ENCODE measurements at places on chromosomes 1 and 21. TPM values are rescaled to one million over a fixed set of nuclear protein-coding genes. Genes with fewer than 3 reads are reported as not detected.
A peak's percentile ranks its signal among the peaks of the same experiment; 100 is the strongest.

Gene F13B
- total RNA-seq: not detected

Gene ATAD3C
- 0.57 TPM for total RNA-seq

Gene C1orf185
- not detected for total RNA-seq

- DNase-seq: no peak
- no peak overlapping the region for H3K27ac ChIP-seq
- peaks cover 42% of the 10 kb centered on the region for H3K4me1 ChIP-seq
- H3K4me3 ChIP-seq: no peak overlapping the region
- H3K36me3 ChIP-seq: peaks cover 25% of the 10 kb centered on the region
Measured at GRCh38 chr1:26783646-26784022, 4.1 kb upstream of the PIGV start.

DNA sequence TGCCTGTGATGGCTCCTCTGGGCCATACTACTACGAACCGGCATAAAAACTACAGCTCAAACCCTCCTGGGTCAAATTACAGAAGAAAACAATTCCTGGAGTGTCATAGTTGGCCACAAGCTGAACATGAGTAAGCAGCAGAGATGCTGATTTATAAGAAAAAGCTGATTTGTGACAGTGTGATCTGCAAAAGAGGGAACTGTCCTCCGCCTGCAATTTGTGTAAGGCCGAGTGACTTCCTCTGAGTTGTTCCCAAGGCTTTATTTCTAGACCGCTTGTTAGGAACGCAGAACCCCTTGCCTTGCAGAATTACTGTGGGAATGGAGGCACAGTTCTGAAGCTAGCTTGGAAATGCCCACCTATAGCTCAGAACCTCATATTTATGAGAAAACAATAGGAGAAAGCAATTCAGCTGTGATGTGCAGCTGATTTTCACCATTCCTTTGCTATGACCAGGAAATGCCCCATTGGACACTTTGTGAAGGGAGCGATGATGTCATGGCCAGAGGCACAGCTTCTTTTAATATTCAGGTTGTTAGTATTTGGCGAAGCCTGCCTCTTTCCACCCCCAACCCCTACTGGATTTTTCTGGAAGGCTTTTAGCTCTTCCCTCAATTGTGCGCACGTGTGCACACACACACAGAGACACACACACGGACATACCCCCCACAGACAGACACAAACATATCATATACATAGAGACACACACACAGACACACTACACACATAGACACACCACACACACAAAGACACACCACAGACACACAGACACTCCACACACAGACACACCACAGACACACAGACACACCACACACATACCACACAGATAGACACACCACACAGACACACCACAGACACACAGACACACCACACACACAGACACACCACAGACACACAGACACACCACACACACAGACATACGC, 47.6 kb downstream of the IER5 start:
- peaks cover 49% of the 10 kb centered on the region for H3K4me1 ChIP-seq
- no peak overlapping the region for H3K4me3 ChIP-seq
- no peak for DNase-seq
- H3K27ac ChIP-seq: peak overlapping the region; percentile 90
- no peaks in the 10 kb centered on the region for H3K36me3 ChIP-seq

DNA sequence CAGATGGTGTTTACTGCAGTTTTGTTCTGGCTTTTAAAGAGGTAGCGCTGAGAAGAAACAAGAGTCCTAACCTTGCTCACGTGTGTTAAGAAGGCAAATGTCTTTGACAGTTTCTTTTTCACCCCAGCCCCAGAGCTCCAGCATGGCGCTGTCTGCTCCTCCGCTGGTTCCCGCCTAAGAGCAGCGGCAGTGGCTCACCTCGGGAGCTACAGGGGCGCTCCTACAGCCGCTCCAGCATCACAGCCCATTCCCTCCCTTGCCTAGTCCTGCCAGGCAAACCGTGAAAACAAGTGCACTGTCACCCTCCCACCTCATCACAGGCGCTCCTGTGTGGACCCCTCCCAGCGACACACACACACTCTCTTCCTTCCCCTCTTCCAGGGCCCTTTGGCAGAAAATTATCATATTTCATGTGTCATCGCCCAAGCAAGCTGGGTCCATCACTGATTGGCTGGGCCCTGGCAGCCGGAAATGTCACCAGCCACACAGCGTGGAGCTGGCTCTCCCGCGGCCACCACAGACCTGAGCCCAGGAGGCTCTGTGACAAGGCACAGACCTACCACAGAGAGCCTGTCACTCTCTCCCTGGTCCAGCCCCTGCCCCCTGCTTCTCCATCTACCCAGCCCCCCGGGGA, 1.2 kb upstream of the HIVEP3 start:
- peaks cover 49% of the 10 kb centered on the region for H3K4me1 ChIP-seq
- DNase-seq: peak; percentile 91
- peak overlapping the region; percentile 91 for H3K27ac ChIP-seq
- H3K4me3 ChIP-seq: peak overlapping the region; percentile 89
- H3K36me3 ChIP-seq: no peaks in the 10 kb centered on the region

DNA sequence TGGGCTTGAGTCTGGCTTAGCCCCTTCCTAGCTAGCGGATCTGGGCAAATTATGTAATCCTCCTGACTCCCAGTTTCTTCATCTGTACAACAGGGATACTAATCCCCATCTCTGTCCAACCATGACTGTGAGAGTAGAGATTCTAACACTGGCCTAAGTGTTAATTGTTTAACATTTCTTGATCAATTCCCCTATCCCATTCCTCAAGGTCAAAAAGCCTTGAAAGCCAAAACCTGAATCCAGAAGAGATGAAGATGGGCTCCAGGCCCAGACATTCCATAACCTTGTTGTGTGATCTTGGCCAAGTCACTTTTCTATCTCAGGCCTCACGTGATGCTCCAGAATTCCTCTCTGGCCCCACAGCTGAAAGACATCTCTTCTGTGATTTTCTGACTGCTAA, 18.8 kb upstream of the PHLDA3 start:
- no peaks in the 10 kb centered on the region for H3K4me1 ChIP-seq
- no peak overlapping the region for H3K4me3 ChIP-seq
- DNase-seq: no peak

- H3K4me1 ChIP-seq: no peaks in the 10 kb centered on the region
- no peak for DNase-seq
- no peaks in the 10 kb centered on the region for H3K36me3 ChIP-seq
- peaks cover 3% of the 10 kb centered on the region for H3K27me3 ChIP-seq
Measured at GRCh38 chr1:110185181-110185580, 24.9 kb upstream of the KCNC4 start.

Data from activated naive CD4-positive, alpha-beta T cell treated with anti-CD3 and anti-CD28 coated beads for 36 hours (primary cell).